HCT116 (cell line): ENCODE measurements at places on chromosomes 12 and 14. TPM values are rescaled to one million over a fixed set of nuclear protein-coding genes. Genes with fewer than 3 reads are reported as not detected.

DNA sequence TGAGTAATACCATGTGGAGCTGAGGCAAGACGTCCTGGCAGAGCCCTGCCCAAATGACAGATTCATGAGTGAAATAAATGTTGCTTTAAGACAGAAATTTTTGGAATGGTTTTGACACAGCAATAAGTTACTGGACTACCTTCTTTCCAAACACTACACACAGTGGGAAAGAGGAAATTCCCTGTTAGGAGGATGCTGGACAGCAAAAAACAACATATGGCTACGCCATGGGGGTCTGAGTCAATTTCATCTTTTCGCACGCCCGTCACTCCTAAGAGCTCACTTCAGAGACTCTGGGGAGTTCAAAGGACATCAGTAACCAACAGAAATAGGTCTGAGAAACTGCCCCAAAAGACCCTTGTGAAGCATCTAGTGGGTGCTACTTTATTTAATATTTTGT, 55.4 kb downstream of the TMEM132C start:
- no peak overlapping the region for H3K27ac ChIP-seq
- DNase-seq: no peak
- no peak overlapping the region for H3K4me3 ChIP-seq
- no peaks in the 10 kb centered on the region for H3K36me3 ChIP-seq
- H3K4me1 ChIP-seq: no peaks in the 10 kb centered on the region
- H3K27me3 ChIP-seq: no peaks in the 10 kb centered on the region

DNA sequence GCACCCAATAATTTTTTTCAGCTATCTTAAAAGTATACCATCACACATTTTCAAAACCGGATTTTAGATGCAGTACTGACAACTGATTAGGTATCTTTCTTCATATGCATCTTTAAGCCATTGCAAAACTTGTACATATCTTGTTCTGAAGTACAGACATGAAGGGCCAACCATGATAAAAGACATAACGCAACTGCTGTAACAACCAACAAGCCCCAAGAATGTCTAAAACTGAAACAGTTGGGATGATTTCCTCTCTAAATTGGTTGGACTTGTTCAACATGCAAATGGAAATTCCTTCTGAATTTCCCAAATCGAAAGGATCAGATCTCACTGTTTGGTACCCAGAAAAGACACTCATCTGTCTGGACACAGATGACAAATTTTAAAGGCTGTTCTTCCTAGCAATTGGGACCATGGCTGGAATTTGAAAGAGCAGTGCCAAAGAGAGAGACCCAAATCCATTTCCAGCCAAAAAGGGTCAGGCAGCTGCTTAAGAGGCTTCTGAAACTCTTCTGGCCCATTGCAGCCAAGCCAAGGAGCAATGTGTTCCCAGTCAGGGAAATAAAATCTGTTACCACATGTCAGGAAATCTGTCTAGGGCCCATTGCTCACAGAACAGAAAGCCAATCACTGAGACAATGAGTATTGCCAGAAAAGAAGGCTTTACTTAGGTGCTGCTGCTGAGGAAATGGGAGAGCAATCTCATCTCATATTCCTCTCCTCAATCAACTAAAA, 1122.4 kb upstream of the USP15 start:
- H3K4me3 ChIP-seq: no peak overlapping the region
- H3K4me1 ChIP-seq: no peaks in the 10 kb centered on the region
- no peak overlapping the region for H3K27ac ChIP-seq
- no peak for DNase-seq
- H3K27me3 ChIP-seq: no peaks in the 10 kb centered on the region

DNA sequence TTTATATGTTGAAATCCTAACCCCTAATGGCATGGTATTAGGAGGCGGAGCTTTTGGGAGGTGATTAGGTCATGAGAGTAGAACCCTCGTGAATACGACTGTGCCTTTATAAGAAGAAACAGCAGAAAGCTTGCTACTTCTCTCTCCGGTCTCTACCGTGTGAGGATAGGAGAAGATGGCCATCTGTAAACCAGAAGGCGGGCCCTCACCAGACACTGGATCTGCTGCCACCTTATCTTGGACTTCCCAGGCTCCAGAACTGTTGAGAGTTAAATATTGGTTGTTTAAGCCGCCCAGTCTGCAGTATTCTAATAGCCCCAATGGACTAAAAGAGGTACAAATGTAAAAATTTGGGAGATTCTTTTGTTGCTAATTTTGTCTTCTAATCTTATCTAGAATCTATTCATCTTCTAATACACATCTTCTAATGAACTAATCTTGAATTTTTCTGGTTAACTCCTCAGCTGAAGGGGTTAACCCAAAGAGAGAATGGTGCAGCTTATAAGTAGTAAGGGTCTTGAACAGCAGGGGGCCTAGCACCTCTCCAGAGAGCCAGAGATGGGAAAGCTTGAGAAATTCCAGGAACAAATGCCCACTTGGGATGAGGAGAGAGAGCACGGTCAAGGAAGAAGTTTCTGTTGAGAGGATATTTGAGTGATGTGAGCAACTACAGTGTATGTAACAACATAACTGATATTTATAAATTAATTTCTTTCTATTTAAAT, 264.0 kb upstream of the GRIP1 start:
- no peak overlapping the region for H3K27ac ChIP-seq
- H3K4me1 ChIP-seq: no peaks in the 10 kb centered on the region
- no peak for DNase-seq
- H3K4me3 ChIP-seq: no peak overlapping the region
- no peaks in the 10 kb centered on the region for H3K36me3 ChIP-seq
- peaks cover 18% of the 10 kb centered on the region for H3K27me3 ChIP-seq

GRCh38 chr12:22332202-22332601, 2.3 kb downstream of the ST8SIA1 start:
- H3K27ac ChIP-seq: no peak overlapping the region
- no peaks in the 10 kb centered on the region for H3K4me1 ChIP-seq
- no peak overlapping the region for H3K4me3 ChIP-seq
- H3K36me3 ChIP-seq: no peaks in the 10 kb centered on the region

- H3K27ac ChIP-seq: no peak overlapping the region
- H3K4me1 ChIP-seq: no peaks in the 10 kb centered on the region
- no peak overlapping the region for H3K4me3 ChIP-seq
- peaks cover 64% of the 10 kb centered on the region for H3K36me3 ChIP-seq
These were observed 8.3 kb downstream of the EMG1 start for GRCh38 chr12:6979021-6979420.

GRCh38 chr12:64993461-64993860, 127.6 kb downstream of the WIF1 start:
- H3K4me1 ChIP-seq: peaks cover 3% of the 10 kb centered on the region; the same call in 1 of the 2 replicates
- DNase-seq: no peak
- no peak overlapping the region for H3K27ac ChIP-seq

GRCh38 chr12:33670284-33670683, 230.7 kb upstream of the SYT10 start:
- H3K27me3 ChIP-seq: no peaks in the 10 kb centered on the region
- H3K36me3 ChIP-seq: no peaks in the 10 kb centered on the region
- H3K27ac ChIP-seq: no peak overlapping the region
- DNase-seq: no peak
- no peak overlapping the region for H3K4me3 ChIP-seq
- no peaks in the 10 kb centered on the region for H3K4me1 ChIP-seq

- H3K27ac ChIP-seq: no peak overlapping the region
- no peaks in the 10 kb centered on the region for H3K36me3 ChIP-seq
- no peak overlapping the region for H3K4me3 ChIP-seq
- no peaks in the 10 kb centered on the region for H3K27me3 ChIP-seq
These were observed 87.0 kb downstream of the R3HDM2 start for GRCh38 chr12:57343703-57344378.

KRT7 gene
- total RNA-seq: 72.6 TPM

DNA sequence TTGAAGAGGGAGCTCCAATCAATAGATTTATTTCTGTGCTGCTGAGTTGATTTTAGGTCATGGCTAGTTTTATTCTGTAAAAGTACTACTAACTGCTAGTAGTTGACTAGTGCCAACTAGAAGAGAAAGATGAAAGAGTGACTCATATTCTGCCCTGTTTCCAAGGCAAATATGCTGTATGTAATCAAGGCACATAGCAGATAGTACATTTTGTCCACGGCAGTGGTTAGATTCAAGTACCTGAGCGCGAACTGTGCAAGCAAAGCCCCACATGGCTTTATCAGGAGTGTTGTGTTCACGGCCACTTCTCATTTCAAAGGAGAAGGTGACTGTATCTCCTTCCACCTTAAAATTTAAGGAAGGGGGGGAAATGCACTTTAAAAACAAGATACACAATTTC, 126.8 kb downstream of the TRAFD1 start:
- H3K4me3 ChIP-seq: no peak overlapping the region
- H3K27ac ChIP-seq: no peak overlapping the region
- H3K27me3 ChIP-seq: no peaks in the 10 kb centered on the region
- DNase-seq: no peak
- peaks cover 5% of the 10 kb centered on the region; the same call in 1 of the 2 replicates for H3K36me3 ChIP-seq

DNA sequence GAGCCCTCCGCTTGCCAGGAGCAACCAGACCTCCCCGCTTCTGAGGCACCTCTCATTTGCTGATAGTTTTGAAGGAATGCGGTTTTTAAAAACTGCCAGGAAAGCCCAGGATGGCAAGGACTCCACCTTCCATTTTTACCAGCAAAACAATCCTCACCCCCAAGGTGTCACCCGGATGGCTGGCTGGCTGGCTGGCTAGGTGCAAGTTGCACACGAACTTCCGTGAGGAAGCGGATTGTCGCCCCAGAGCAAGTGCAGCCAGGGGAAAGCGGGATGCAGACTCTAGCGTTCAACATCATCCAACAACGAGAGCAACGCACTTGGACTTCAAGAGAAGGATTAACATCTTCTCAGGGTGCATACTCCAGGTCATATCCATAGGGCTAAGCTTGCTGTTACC, 125.4 kb downstream of the RIMBP2 start:
- H3K27ac ChIP-seq: no peak overlapping the region
- H3K27me3 ChIP-seq: peaks cover 13% of the 10 kb centered on the region; the same call in 1 of the 2 replicates
- no peak for DNase-seq

- no peak overlapping the region for H3K27ac ChIP-seq
- H3K36me3 ChIP-seq: no peaks in the 10 kb centered on the region
- no peak overlapping the region for H3K4me3 ChIP-seq
- H3K4me1 ChIP-seq: no peaks in the 10 kb centered on the region
- DNase-seq: no peak
These were observed 171.8 kb upstream of the CPNE8 start for GRCh38 chr12:39077226-39077625.

- no peak overlapping the region for H3K4me3 ChIP-seq
- H3K27ac ChIP-seq: no peak overlapping the region
- peaks cover 38% of the 10 kb centered on the region for H3K4me1 ChIP-seq
- no peak for DNase-seq
- no peaks in the 10 kb centered on the region for H3K36me3 ChIP-seq
These were observed 9.8 kb upstream of the ARF6 start for GRCh38 chr14:49882826-49883694.

HOXC12 gene
- total RNA-seq: not detected

DNA sequence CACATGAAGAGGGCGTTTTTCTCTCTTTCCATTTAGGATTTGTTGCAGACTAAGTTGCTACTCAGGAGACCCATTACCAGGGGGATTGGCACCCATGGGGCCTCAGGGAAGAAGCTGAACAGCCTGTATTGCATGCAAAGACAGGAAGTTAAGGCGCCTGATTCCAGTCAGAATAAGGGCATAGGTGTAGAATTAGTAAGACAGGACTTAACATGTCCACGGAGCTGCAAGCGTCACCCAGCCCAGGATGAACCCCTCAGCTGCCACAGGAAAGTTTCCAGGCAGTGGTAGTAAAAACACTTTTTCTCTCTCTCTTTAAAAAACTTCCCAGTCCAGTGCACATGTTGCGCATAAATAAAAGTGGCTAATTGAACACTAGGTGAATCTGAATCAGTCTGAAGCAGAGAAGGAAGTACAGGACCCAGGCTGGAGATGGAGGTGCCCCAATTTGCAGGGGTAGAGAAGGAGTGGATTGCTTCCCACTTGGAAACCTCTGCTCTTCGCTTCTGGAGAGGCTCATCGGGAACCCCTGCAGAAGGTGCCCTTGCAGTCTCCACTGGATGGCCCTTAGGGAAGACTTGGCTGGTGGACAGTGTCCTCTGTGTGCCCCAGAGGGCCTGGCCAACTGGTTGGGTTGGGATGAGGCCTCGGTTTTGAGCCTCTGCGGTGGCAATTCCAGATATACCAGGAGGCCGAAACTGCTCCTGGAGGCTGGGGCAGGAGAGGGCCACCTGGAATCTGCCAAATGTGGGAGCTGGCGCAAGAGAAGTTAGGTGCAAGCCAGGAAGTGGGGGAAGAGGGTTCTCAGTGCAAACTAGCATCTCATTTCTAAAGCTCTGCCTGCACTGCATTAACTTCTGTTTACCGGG, 10.7 kb upstream of the TBX3 start:
- DNase-seq: no peak
- no peaks in the 10 kb centered on the region for H3K4me1 ChIP-seq
- H3K4me3 ChIP-seq: no peak overlapping the region

DNA sequence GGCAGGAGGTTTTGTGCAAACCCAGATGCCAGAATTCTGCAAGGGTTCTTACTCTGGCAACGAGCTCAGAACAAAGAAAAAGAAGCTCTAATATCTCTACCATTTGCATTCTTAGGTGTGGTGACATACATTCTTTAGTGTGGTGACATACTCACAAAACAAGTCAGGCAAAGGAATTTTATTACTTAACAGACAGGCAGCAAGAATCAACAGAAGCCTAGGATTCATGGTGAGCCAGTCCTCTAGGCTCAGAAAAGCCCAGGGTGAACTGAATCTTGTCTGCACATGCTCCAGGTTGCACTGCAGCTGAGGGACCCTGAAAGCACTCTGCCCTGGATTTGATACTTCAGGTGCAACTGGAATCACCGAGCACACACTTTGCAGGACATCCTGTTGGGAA, 122.4 kb upstream of the PTPRQ start:
- no peak for DNase-seq
- no peak overlapping the region for H3K4me3 ChIP-seq
- no peak overlapping the region for H3K27ac ChIP-seq
- H3K27me3 ChIP-seq: no peaks in the 10 kb centered on the region
- no peaks in the 10 kb centered on the region for H3K36me3 ChIP-seq
- peaks cover 4% of the 10 kb centered on the region; the same call in 1 of the 2 replicates for H3K4me1 ChIP-seq

ASCL1 gene
- not detected for total RNA-seq

KLRC4 gene
- 2.1 TPM for total RNA-seq

GRCh38 chr12:101794574-101794973, 36.2 kb downstream of the GNPTAB start:
- no peak overlapping the region for H3K4me3 ChIP-seq
- H3K4me1 ChIP-seq: no peaks in the 10 kb centered on the region
- H3K27me3 ChIP-seq: no peaks in the 10 kb centered on the region
- no peak for DNase-seq
- H3K36me3 ChIP-seq: no peaks in the 10 kb centered on the region

DNA sequence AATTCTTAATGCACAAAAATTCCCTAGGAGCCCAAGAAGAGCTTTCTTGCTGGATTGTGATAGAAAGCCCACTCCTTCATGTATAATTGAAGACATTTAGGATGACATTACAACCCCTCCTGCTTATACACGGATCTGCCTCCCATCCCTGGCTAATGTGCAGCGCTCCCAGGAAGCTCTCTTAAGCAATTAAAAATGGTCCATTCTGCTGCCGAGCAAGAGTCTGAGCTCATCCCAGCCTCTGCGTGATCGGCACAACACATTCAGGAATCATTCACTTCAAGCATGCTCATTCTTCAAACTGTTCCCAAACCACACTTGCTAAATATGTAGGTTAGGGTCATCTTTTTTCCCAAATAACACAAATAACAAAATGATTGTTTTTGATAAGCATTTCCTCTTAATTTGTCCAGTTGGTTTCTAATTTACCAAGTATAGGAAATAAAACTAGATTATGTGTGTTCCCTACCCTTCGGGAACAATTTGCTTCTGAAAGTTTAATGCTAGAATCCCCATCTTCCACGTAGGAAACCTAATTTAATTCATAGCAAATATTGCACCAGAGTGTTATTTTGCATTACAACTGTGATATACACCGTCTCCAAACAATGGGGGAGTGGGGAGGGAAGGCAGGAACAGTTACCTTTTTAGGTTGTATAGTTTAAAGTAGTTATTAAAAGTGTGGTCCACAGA, 17.3 kb upstream of the TMEM233 start:
- no peak overlapping the region for H3K4me3 ChIP-seq
- no peak overlapping the region for H3K27ac ChIP-seq
- no peaks in the 10 kb centered on the region for H3K36me3 ChIP-seq
- H3K27me3 ChIP-seq: no peaks in the 10 kb centered on the region
- H3K4me1 ChIP-seq: peaks cover 10% of the 10 kb centered on the region
- no peak for DNase-seq
